ENCODE measurements at places on chromosomes 12 and 14.

DNA sequence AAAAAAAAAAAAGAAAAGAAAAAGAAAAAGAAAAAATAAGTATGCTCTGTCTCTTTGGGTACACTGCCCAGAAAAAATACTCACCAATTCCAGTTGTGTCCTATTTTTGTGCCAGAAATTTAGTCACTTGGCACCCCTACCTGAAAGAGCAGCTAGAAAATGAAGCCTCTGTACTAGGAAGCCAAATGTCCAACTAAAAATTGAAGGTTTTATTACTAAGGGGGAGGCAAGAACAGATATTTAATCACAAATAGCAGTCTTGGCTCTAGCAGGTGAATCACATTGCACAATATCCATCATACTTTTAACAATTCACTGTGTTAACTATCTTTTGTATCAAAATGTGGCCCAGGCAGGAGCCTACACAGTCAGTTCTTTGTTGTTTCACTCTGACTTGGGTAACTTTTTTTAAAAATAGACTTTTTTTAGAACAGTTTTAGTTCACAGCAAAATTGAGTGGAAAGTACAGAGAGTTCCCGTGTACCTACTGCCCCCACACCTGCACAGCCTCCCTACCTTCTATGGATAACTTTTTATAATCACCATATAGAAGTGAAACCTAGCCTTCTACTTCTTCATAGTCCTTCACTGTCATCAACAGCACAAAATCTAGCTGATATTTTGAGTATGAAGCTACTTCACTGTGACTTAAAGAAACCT, 87.1 kb upstream of the ATF7IP start:
- no peak for DNase-seq

GRCh38 chr14:104277416-104278213, 139.2 kb downstream of the KIF26A start:
- DNase-seq = no peak

GRCh38 chr12:57861967-57862366, 15.4 kb upstream of the CTDSP2 start:
- DNase-seq = no peak

GRCh38 chr14:87397499-87397898, 595.5 kb downstream of the GALC start:
- no peak for DNase-seq

GRCh38 chr12:91056488-91056887, 1.3 kb downstream of the KERA start:
- DNase-seq = no peak

DNA sequence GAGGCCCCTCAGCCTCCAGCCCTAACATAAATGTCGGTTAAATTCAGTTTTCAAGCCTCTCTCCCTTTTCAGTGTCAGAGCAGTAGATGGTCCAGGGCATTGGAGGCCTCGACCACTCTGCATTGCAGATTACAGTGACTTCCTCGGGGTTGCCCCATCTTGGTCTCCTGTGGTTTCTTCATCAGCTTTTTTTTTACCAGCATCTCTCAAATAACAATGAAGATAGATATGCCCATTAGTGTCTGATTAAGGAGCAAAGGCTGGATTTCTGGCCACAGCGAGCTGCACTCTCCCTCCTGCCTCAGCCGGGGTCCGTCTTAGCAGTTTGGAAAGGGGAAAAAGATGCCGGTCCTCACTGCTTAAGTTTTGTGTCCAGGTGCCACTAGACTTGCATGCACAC, 49.7 kb downstream of the C14orf132 start:
- no peak for DNase-seq

- no peak for DNase-seq
Observed at GRCh38 chr12:22743700-22744099, 118.7 kb downstream of the ETNK1 start.

DNA sequence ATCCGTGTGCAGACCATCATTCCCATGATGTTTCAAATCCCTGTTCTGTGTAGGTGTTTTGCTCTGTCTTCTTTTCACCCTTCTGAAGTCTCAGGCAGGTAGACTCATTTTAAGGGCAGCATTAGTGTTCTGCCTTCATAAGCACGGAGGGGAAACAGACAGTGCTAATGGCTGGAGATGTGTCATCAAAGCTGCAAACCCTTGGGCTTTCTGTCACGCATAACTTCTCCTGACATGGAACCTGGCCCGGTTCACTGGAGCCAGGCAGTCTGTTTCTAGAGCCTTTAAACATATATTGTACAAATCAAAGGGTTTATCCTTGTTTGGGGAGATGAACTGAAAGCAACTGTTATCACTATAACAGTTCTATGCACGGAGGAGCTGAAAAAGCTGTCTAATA, 141.4 kb downstream of the TMEM132D start:
- DNase-seq = no peak
